Fibroblast of the conjunctiva (primary cell): ENCODE measurements at places on chromosomes 3 and 15.

GRCh38 chr3:127817406-127817841 is 4.9 kb downstream of the MGLL start:
- DNase-seq, result peak; percentile 57

DNA sequence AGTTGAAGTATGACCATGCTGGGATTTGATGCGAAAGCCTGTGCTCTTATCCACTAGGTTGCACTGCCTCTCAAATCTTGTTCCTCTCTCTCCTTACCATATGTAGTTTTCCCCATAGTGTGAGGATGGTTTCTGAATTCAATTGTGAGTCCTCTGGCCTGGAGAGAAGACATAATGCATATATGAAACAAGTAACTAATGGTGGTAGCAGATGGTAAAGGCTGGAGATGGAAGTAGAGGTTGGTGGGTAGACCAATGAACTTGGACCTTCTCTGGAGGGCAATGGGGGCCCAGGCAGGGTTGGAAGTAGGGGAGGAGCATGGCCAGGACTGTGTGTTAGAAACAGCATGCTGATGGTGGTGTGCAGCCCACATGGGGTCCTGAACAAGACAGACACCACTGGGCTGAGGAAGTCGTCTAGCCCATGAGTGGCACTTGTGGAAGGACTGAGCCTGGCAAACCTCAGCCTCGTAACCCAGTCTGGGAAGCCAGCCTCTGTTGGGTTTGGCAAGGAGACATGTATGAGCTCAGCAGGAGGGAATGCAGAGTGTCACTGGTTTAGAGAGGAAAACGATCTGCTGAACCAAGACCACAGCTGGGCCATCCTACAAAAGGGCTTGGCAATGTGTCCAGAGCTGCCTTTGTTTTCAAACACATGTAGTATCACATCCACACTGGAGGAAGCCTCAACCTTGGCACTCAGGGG is 18.5 kb upstream of the LMCD1 start:
- peak; percentile 84 for DNase-seq

- peak; percentile 6 for DNase-seq
These were observed 33.3 kb upstream of the PAQR5 start for GRCh38 chr15:69265347-69265955.

DNA sequence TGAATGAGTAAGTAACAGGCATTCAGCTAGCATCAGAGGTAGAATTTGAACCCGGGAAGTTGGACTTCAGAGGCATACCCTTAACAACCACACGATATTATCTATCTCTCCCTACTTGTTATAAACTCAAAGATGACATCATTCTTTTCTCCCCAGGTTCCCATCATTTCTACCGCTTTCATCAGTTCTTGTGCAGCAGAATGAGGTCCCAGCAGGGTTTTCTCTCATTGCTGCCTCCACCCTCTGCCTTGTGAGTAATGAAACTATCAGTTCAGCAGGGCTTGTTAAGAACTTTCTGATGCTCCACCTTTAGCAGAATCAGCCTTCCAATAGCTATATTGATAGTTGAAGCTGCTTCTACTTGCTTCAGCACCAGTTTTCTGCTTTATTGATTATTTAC is 487.5 kb upstream of the KCNMB2 start:
- DNase-seq, result no peak

DNA sequence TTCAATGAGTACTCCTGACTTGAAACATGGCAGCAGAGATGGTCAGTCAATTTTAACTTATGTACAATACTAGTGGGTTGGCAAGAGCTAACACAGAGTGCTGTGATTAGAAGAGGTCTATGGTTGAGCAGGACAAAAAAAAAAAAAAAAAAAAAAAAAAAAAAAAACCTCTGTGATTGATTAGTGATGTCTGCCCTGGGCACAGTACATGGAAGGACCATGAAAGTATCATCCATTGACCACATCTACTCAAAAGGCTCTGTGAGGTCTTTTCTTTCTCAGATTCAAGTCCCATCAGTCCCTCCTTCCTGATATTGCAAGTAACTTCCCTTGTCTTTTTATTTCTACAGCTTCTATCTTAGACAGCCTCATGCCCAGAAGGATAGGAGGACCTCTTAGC is 59.6 kb downstream of the NTRK3 start:
- DNase-seq, result no peak
